ENCODE measurements at places on chromosomes 1 and 21.

GRCh38 chr1:71269818-71270217 is 189.0 kb upstream of the ZRANB2 start:
- H3K27me3 ChIP-seq: no peaks in the 10 kb centered on the region
- no peak overlapping the region for H3K4me3 ChIP-seq
- DNase-seq: no peak
- no peaks in the 10 kb centered on the region for H3K4me1 ChIP-seq
- H3K27ac ChIP-seq: no peak overlapping the region

DNA sequence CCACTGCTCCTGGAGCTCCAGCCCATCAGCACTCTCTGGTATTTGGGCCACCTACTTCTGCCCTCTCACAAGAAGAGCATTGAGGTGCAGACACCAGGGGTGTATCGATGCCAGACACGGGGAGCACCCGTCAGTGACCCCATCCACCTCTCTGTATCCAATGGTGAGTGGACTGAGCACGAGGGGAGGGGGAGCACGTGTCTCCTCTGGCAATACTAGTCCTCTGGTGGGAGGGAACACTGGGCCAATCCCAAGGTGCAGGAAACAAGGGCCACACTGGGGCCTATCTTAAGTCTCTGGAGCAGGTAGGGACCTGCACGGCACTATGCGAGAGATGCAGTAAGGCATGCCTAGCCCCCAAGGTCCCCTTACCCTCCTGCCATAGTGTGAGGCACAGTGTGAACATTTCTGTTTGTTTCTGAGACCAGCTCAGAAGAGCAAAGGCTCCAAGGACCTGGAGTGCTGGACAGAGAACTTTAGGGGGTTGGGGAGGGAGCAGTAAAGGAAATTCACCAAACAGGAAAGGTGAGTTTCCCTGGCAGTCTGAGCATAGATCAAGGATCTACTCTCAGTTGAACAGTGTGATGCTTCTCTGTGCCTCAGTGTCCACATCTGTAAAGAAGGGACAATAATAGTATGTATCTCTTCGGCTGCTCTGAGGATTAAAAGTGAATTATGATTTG is 2.3 kb downstream of the FCRLB start:
- no peak overlapping the region for H3K27ac ChIP-seq
- no peak for DNase-seq
- H3K4me3 ChIP-seq: no peak overlapping the region
- peaks cover 3% of the 10 kb centered on the region for H3K27me3 ChIP-seq
- H3K36me3 ChIP-seq: no peaks in the 10 kb centered on the region

DNA sequence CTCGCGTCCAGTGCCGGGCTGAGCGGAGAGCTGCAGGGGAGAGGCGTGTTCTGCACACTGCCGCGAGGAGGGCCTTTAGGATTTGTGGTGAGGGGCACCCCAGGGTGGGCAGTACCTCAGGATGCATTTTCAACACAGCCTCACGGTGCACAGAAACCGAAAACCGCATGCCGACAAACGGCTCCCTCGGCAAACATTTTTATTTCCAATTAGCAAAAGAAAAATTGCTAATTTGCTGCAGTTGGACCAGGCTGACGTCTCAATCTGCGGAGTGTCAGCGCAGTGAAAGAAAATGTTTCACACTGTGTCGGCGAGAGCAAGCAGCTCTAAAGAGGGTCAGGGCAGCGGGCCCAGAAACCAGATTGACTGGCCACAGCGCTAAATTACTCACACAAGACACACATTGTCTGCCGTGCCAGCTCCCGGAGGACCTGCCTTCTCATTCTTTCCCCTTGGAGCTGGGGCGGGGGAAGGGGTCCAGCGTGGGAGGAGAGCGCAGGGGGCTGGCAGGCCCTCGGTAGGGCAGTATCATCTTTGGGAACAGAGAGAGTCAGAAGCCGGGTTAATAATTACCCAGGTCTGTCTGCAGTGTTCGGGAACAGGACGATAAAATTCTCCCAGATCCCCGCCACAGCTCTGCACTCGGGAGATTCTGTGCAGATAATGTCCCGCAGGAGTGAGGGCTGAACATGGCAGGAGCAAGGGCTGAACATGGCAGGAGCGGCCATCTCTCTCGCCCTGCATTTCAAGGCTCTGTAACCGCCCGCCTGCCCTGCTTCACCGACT is 150.2 kb downstream of the PRDM16 start:
- peak; percentile 69 for DNase-seq
- peaks cover 3% of the 10 kb centered on the region for H3K4me1 ChIP-seq
- H3K27ac ChIP-seq: no peak overlapping the region

GRCh38 chr1:110150330-110151174 is at the start of gene SLC6A17:
TSS of gene SLC6A17 (plus strand) at chr1:110150494. CDS start at chr1:110166930, 16,436 bp downstream.
- no peaks in the 10 kb centered on the region for H3K36me3 ChIP-seq
- no peak within 1 kb of the TSS for H3K27ac ChIP-seq
- no peak for DNase-seq
